NCI-H187 (cell line): ENCODE measurements at places on chromosomes 1 and 21.

GRCh38 chr1:178057912-178058534, 35.9 kb upstream of the RASAL2 start:
- no peak for DNase-seq

DNA sequence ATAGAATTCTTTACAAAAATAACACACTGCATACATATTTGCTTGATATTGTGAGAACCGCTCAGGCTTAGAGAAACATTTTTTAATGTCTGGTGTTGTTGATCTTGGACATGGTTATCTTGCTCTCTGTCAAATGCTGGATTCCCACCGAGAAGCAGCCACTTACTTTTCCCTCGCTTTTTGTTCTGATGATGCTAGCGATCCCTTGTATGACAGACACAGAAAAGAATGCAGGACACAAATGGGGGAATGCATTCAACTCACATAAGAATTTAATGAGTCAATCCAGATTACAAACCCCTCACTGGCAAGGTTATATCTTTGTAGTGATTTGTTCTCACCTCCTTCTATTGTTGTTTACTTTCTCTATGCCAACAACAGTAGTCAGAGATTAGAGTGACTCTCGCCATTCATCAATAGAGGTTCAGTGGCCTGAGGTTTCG, 76.8 kb upstream of the AKT3 start:
- no peak for DNase-seq

DNA sequence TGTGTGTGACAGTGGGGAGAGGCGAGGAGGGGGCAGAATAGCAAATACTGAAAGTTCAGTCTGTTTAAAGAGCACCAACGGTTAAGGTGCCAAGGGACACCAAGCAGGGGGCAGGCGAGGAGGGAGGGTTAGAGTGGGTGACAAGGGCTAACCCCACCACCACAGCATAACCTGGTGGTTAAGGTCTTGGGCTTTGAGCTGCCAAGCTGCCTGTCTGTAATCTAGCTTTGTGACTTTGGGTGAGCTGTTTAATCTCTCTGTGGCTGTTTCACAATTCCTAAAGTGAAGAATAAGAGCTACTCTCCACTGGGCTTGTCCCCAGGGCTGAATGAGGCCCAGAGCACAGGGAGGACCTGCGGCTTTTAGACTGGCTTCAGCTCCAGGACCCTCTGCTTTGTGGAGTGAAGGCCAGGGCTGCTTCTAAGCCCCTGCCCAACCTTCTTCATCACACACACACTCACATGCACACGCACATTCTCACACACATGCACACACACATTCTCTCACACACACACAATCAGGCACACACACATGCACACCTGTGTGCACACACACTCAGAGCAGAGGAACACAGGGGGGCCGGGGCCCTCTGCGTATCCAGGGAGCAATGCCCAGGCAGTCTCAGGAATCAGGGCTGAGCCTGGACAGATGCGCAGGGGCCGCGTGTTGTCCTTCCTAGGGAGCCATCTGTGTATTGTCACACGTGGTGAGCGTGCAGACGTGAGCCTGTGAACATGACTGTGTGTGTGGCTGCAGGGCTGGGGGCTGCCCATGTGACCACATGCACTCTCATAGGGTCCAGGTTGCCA, 101.6 kb upstream of the TARDBP start:
- DNase-seq, result no peak

GRCh38 chr1:165225650-165226049, 130.9 kb downstream of the LMX1A start:
- no peak for DNase-seq

DNA sequence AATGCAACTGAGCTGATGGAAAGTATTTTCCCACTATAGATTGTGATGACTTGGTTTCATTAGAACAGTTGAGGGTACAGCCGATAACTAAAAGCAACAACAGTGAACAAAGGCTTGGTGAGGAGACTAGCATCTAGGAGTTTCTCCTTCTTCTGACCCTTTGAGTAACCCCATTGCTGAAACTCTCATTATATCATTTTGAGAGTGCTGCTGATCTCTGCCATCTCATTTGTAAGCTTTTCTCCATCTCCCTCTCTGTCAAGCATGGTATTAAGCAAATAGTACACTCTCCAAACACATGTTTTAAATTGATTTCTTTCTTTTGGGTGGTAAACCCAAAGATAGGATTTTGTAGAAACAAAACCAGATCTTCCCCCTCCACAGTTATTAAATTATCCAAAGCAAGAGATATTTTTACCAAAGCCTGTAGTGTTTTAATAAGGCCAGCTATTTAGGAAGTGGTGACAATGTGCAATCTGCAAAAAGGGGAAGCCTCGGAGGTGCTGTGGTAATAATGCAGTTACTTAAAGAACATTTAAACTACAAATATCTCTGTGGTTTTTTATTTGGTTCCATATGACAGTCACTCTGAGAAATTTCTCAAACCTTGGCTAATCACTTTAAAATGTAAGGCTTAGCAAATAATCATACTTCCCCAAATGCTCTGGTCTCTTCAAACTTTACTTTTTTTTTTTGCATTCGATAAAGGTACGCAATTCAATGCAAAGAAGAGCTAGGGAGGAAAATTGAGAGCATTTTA, 287.5 kb downstream of the HLX start:
- DNase-seq, result no peak

- DNase-seq, result no peak
These were observed 44.1 kb upstream of the BARHL2 start for GRCh38 chr1:90761156-90761555.

- DNase-seq, result no peak
These were observed 42.7 kb downstream of the ITSN1 start for GRCh38 chr21:33684923-33685560.

- DNase-seq, result no peak
These were observed 221.9 kb downstream of the GIPC2 start for GRCh38 chr1:78267513-78268218.

- no peak for DNase-seq
These were observed 24.4 kb downstream of the MPZL1 start for GRCh38 chr1:167746013-167746672.

GRCh38 chr1:118116401-118116800, 68.6 kb downstream of the SPAG17 start:
- DNase-seq, result no peak

- no peak for DNase-seq
These were observed 271.7 kb upstream of the C1orf174 start for GRCh38 chr1:4171480-4172450.

DNA sequence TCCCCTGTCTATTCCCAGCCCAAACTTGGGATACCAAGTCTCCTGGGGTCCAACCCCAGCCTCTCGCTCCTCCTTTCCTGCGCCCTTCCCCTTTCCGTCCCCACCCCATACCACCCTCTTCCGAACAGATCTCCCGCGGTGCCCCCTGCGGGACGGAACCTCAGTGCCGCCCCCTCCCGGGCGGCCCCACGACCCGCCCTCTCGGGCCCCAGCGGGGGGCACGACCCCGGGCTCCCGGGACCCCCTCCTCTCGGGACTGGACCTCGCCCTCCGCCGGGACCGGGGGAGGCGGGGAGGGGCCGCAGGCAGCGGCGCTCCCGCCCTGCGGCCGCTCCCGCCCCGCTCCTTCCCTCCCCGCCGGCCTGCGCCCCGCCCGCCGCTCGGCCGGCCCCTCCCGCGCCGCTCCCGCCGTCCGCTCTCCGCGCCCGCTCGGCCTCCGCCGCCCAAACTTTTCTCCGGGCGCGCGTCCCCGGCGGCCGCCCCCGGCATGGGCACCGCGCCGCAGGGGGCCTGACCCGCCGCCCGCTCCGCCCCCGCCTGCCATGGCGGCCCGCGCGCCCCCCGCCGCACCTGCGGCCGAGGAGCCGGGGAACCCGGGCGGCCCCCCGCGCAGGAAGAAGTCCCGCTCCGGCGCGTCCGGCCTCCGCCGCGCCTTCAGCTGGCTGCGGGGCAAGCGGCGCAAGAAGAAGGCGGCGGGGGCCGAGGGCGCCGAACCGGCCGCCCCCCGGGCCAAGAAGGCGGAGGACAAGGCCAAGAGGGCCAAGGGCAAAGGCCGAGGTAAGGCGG, 39.0 kb upstream of the SYNC start:
- DNase-seq, result no peak

- DNase-seq, result no peak
These were observed 518.8 kb downstream of the ADGRL2 start for GRCh38 chr1:82319546-82319945.

GRCh38 chr1:160637821-160638539, 8.9 kb downstream of the SLAMF1 start:
- DNase-seq, result no peak

DNA sequence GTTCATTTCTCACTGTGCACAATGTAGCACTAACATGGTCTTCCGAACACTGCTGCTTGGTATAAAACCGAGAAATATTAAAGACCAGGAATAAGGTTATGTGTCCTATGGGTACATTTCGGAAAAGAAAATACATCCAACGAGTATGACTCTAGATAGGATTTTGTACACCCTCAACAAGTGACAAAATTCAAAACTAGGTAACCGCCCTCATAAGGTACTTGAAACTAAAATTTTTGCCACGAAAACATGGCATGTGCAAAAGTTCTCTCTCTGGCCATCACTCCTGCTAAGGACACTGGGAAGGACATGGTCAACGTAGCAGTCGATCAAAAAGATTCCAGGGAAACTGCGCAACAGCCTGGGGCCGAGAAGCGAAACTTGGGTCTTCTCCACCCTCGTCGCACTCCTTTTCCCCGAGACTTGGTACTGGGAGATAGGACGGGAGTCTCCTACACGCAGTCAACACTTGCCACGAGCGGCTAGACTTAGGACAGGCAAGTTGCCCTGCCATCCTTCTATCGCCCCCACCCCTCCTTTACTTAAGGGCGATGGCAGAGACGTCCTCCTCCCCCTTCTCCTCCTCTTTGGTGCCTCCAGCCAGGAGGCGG, 338 bp upstream of the TOR1AIP1 start:
- no peak for DNase-seq

DNA sequence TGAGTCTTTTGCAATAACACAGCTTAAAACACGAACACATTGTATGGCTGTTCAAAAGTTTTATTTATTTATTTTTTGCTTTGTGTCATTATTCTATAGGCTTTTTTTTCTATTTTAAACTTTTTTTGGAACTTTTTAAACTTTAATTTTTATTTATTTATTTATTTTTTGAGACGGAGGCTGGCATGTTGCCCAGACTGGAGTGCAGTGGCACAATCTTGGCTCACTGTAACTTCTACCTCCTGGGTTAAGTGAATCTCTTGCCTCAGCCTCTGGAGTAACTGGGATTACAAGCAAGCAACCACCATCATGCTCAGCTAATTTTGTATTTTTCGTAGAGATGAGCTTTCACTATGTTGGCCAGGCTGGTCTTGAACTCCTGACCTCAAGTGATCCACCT, 88.3 kb upstream of the GADD45A start:
- DNase-seq, result no peak

GRCh38 chr1:203778146-203778545, 13.2 kb downstream of the LAX1 start:
- DNase-seq, result no peak

GRCh38 chr1:112818990-112819689, 104.0 kb upstream of the PPM1J start:
- DNase-seq, result no peak

DNA sequence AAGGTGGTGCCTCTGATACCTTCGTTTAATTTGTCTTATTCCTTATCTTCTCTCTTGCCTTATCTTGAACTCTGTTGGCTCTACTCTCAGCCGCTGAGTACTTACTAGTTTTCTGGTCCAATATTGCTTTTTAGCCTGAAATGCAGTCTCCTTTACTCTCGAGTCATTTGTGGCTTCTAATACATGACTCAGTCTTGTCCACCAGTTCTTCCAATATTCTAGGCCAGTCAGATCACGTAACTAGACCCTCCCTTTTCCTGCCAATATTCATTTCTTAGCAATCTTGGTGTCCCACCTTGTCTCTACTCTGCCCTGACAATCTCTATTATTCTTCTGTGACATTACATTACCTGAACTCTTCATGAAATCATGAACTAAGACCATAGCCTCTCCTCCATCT, 555.8 kb downstream of the DPYD start:
- DNase-seq, result no peak

DNA sequence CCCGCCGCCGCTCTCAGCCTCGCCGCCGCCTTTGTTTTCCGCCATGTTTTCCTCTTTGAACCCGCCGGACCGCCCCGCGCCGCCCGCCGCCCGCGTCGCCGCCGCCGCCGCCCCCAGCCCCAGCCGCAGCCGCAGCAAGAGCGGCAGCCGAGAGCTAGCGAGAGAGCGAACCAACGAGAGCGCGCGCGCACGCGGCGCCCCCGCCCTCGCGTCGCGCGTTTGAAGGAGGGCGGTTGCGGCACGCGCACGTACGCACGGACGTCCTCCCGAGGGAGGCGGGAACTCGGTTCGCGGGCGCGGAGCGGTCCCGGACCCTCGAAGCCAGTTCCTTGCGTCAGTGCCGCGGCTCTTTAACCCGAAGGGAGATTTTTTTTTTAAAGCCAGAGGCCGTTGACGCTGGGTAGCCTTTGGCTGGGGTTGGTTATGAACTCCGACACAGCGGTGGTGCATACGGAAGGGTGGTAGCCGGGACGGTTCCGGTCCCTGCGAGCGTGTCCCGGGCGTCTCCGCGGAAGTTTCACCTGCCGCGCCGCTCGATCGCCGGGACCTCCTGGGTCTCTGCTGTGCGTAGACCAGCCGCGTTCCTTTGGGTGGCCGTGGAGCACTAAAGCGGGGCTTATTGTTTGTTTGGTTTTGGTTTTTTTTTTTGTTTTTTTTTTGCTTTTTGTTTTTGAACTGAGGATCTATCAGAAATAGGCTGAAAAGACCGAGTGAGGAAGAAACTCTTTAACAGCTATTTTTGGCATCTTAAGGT, at the start of gene TRIM33:
Gene TRIM33, minus strand, starts transcription at position 172 of the 754 bp plus-strand sequence. Its CDS starts 127 bp downstream, at position 45.
- peak; percentile 91 for DNase-seq

DNA sequence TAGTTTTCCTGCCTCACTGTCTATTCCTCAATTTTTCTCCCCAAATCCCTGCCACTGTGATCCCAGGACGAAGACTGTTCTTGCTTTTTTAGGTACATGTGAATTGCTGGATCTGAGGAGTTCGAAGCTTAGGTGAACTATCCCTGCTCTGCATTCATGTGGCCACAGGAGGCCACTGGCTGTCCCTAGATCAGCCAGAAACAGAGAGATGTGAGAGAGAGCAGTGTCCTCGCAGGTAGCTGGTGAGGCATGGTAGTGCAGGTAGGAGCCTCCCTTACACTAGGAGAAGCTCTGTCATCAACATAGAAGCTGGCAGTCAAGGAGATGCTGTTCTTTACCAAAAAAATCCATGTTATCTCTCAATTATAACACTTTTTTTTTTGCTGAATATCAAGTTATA, 71.5 kb downstream of the USP24 start:
- DNase-seq, result no peak

- no peak for DNase-seq
These were observed 265.1 kb downstream of the PTPRU start for GRCh38 chr1:29501227-29501976.
